ENCODE measurements at places on chromosomes 7 and 10. TPM values are rescaled to one million over a fixed set of nuclear protein-coding genes. Genes with fewer than 3 reads are reported as not detected.
A peak's percentile ranks its signal among the peaks of the same experiment; 100 is the strongest.

- no peak for DNase-seq
Observed at GRCh38 chr7:20224025-20224424, 6.8 kb upstream of the MACC1 start.

- DNase-seq, result no peak
Observed at GRCh38 chr7:50393547-50394252, 56.5 kb downstream of the FIGNL1 start.

GRCh38 chr7:17474724-17475344 lies 176.4 kb downstream of the AHR start:
- no peak for DNase-seq

- DNase-seq, result peak; percentile 6
Observed at GRCh38 chr10:104925232-104925851, 284.3 kb downstream of the SORCS3 start.

- no peak for DNase-seq
Observed at GRCh38 chr10:128630787-128631252, 504.6 kb upstream of the MKI67 start.

DNA sequence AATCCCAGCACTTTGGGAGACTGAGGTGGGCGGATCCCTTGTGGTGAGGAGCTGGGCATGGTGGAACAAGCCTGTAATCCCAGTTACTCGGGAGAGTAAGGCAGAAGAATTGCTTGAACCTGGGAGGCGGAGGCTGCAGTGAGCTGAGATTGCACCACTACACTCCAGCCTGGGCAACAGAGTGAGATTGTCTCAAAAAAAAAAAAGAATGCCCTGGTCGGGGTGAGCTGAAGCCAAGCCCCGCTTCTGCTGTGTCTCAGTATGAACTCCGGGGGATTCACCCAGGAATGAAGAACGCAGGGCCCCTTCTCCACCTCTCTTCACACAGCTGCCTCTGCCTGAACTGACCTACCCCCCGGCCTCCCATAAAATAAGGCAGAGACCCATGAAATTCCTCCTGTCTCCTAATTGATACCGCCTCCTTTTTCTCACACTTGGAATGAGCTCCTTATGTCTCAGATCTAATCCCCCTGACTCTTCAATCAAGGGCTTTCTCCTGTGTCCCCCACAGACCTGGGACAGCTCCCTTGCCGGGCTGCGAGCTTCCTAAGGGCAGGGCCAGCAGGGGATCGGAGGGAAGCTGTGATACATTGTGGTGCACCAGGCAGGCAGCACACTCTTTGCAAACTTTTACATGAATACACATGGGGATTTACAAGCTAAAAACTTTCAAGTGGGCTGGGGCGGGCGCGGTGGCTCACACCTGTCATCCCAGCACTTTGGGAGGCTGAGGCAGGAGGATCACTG lies 911 bp upstream of the ZP3 start:
- DNase-seq, result no peak

DNA sequence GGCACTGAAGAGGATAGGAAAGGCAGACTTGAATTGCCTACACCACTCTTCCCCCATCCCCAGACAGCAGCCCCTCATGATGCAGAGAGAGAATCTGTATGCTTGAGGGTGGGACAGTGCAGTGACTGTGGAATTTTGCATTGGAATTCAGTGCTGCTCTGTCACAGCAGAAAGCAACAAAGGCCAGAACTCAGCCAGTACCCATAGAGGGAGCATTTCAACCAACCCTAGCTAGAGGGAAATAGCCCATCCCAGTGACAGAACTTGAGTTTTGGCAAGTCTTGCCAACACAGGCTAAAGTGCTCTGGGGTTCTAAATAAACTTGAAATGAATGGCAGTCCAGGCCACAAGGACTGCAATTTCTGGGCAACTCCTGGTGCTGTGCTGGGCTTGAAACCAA lies 80.4 kb downstream of the TES start:
- no peak for DNase-seq

DNA sequence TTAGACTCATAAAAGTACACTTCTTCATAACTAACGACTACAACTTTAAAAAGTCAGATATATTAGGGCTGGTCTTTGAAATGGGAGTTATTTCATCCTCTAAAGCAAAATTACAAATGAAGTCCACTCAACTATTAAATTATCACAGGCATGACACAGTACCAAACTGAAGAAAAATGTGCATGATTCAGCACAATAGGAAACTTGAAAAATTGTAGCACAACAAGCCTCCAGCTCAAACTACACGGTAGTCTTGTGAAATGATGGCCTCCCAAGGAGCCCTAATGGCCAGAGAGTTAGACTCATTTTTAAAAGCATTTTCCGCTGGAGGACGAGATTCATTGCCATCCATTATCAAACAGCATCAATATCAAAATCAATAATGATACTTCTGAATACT lies 76.4 kb downstream of the MAGI2 start:
- peak; percentile 26 for DNase-seq

DNA sequence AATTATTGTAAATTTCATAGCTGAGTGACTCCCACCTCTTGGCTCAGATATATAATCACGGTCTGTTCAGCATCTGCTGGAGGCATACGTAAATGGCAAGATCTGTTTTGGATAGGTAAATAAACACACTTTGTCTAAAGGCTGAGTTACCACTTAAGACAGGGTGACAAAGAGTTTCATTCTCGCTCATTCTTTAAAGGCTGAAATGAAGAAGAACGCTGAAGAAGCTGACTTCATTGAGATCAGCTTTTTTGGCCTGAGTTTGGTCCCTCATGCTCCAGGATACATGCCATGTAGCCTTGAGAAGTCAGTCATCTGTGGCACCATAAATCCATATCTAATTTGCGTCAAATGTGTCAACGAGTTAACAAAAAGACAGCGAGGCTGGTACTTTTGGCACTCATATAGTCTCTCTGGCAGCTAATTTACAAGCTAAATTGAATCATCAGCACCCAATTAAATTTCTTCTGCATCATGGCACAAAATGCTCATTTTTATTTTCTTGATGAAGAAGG lies 309.9 kb downstream of the GPAM start:
- DNase-seq, result no peak

Gene POP7
- 68.8 TPM for total RNA-seq

Gene SSBP1
- total RNA-seq, result 326 TPM

Gene GIMAP7
- not detected for total RNA-seq

All from LHCN-M2 (cell line).